ENCODE measurements at places on chromosomes 7 and 10.

GRCh38 chr7:11232462-11232861 lies 258.8 kb downstream of the PHF14 start:
- no peak for DNase-seq

DNA sequence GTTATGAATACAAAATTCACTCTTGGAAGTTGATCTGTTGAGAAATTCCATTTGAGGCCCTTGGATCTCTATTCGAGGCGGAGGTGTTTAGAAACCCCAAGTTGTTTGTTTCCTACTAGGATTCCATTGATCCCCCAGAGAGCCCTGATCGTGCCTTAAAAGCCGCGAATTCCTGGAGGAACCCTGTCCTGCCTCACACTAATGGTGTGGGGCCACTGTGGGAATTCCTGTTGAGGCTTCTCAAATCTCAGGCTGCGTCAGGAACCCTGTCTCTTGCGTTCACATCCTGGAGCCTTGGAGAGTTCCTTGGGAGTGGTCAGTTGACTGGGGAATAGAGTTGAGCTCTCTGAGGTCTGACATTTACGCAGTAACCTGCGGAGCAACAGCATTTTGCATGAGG lies 1.2 kb downstream of the CFAP69 start:
- DNase-seq, result no peak

DNA sequence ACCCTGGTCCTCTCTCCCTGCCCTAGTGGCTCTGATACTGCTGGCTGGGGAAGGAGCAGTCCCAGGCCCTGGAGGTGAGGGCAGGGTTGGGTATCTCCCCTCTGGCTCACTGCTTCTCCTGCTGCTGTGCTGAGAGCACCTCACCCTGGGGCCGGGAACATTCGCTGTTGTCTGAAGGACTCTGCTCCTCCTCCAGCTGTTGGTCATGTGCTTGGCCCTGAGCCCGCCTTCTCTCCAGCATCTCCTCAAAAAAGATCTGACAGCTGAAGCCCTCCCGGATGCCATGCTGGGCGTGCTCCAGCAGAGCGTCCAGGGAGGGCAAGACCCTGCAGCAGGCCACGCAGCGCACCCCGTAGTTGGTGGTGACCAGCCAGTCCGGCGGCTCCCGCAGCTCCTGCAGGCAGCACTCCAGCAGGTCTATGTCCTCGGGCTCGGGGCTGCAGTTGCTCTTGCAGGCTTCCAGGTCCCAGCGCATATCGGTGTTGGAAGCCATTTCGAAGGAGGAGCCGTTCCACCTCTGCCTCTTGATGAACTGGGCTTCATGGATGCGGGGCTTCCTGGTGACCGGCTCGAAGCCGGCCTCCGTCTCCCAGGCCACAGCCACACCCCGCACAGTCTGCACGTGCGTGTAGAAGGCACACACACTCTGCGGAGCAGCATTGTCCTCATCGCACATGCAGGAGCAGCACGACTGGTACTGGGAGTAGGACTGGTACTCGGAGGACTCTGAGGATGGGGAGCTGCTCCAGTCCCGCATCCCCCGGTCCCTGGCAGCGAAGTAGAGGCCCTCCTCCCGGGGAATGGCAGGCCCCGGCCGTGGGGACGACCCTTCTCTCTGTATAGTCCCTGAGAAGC lies 2.1 kb downstream of the FAM170B start:
- no peak for DNase-seq

GRCh38 chr10:117796130-117796745 lies 250.5 kb downstream of the RAB11FIP2 start:
- no peak for DNase-seq

GRCh38 chr7:147394329-147394728 lies 1196.2 kb upstream of the C7orf33 start:
- DNase-seq, result no peak

DNA sequence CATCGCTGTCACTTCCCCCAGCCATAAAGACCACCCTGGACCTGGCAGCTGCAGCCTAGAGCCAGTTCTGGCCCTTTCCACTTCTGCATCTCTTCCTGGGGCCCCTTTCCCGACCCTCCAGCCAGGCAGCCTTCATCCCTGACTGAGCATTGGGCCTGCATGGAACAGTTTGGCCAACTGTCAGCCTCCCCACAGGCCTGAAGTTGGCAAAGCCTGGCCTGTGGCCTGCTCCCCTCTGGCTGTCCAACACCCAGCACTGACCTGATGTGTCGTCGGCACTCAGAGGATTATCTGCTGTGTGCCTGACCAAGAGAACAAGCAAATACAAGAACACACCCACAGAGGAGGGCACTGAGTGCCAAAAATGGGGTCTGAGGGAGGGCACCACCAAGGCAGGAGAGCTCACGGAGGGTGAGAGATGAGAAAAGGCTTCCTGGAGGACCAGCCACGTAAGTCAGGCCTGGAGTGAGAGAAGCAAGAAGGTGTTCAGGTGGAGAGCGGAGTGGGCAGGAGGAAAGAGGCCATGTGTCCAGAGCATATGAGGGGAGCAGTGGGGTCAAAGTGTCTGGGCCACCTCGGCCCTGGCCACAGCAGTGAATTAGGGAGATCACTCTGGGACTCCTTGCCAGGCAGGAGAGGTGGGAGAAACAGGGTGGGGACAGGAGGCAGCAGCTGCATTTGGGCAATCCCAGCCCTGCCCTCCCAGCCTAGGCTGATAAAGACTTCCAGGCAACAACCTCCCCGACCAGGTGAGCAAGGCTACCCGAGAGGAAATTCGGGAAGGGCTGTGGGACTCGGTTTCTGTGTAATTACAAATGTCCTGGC lies 4.5 kb downstream of the GPRIN2 start:
- no peak for DNase-seq

GRCh38 chr7:2982831-2983230 lies 60.8 kb downstream of the CARD11 start:
- no peak for DNase-seq
